ENCODE measurements at places on chromosomes 4 and X. TPM values are rescaled to one million over a fixed set of nuclear protein-coding genes. Genes with fewer than 3 reads are reported as not detected.

DNA sequence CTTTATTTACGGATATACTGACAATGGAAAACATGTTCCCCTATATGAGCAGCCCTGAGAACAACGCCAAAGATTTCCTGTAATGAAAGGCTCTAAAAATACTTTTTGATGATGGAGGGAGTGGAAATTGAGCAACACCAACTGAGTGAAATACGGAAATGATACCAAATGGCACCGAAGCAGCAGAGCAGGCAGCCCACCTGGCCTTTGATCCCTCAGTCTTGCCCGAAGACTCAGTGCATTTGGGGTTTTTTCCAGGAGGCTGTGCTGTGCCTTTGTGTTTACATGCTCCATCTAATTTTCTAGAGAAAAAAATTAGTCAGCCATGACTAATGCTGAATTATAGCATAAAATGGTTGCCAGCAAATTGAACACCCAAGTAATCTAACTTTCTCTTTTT is 169.9 kb upstream of the RBPJ start:
- DNase-seq = no peak

DNA sequence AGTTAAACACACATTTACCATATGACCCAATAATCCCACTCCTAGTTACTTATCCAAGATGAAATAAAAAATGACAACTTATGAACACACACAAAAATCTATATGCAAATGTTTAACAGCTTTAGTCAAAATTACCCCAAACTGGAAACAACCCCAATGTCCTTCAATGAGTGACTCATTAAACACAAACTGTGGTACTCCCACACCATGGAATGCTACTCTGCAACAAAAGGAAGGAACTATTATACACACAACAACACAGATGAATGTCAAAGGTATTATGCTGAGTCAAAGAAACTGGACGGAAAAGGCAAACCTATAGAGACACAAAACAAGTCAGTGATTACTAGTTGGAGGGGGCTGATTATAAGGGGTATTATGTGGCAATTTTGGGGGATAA is 40.5 kb downstream of the MED14 start:
- no peak for DNase-seq

GRCh38 chr4:4818415-4819212 is 40.9 kb upstream of the MSX1 start:
- no peak for DNase-seq

GRCh38 chr4:176910646-176911045 is 117.9 kb upstream of the VEGFC start:
- no peak for DNase-seq

DNA sequence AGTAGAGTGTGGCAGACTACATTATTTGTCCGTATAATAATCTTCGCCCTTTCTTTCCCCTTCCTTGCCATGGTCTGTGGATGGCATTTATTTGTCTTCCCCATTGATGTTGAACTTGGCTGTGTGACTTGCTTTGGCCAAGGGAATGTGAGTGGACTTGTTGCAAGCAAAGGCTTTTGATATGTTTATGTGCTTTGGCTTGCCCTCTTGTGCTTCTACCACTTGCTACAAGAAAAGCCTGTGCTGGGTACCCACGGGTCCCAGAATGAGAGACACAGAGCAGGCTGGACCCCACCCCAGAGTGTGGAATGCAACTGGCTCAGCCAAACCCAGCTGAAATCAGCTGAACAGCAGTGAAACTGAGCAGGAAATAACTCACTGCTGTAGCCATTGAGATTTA is 63.0 kb downstream of the FAM184B start:
- DNase-seq = no peak

- DNase-seq = no peak
These were observed 61.0 kb downstream of the CHST7 start for GRCh38 chrX:46634577-46634976.

GRCh38 chr4:163697121-163697520 is 202.6 kb downstream of the TMA16 start:
- DNase-seq = no peak

DNA sequence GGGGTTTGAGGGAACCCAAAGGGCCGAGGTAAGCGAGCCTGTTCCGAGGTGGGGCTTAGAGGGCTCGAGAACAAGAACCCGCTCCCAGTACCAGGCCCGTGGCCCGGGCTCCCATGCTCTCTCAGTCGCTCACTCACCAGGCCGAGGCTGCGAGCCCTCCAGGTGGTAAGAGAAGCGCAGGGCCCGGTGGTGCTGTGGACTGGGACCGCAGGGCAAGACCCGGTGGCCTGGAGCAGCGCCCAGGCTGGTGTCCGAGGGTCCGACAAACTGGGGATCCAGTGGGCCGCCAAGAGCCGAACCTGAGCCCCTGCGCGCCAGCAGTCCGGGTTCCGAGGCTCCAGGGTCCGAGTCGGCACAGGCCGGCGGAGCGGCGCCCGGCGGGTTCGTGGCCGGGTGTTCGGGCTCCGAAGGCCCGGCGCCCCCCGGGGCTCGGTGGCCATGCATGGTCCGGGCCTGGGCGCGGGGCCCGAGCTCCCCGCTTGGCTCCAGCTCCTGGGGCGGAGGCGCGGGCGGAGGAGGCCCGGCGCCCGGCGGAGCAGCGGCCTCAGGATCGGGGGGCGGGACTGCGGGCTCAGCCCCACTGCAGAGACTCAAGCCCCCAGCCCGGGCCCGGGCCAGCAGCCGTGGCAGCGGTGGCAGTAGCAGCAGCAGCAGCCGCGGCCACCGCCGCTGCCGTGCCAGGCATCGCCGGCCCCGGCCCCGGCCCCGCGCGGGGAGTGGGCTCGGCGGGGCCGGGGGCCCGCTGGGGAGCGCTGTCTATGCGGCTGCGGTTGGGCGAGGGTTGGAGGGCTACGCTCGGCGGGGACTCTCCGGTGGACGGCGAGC is 833 bp downstream of the FGD1 start:
- DNase-seq = no peak

DNA sequence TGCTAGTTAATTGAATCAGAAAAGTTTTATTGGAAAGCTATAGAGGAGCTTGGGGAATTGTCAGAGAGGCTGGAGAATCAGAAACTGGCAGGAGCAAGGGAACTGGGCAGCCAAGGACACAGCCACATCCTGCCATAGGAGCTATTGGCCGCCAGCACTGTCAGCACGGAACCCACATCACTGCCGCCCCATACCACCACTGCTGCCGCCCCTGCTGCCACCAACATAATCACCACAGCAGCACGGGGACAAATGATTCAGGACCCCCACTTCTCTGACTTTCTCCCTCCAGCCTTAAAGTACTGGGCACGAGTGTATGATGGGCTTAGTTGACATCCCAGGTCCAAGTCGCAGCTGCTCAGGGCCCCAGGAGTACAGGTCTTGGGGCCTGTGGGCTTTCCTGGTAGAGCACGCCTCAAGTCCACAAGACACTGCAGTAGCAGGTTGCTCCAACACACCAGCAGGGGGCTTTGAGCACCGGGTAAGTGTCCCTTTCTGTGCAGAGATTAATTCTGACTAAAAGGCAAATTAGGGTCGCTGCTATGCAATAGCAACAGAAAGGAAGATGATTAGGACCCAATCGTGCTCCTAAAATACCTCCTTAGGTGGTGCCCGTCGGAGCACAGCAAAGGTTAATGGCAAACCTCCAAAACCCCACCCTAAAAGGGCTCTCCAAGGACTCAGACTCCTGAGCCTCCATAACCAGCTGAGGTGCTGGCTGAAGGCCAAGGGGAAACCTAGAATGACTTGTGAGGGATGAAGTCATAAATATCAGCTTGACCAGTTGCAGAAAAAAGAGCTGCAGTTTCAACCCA is 6.9 kb downstream of the PJA1 start:
- DNase-seq = no peak

The BMPR1B gene
- not detected for total RNA-seq

DNA sequence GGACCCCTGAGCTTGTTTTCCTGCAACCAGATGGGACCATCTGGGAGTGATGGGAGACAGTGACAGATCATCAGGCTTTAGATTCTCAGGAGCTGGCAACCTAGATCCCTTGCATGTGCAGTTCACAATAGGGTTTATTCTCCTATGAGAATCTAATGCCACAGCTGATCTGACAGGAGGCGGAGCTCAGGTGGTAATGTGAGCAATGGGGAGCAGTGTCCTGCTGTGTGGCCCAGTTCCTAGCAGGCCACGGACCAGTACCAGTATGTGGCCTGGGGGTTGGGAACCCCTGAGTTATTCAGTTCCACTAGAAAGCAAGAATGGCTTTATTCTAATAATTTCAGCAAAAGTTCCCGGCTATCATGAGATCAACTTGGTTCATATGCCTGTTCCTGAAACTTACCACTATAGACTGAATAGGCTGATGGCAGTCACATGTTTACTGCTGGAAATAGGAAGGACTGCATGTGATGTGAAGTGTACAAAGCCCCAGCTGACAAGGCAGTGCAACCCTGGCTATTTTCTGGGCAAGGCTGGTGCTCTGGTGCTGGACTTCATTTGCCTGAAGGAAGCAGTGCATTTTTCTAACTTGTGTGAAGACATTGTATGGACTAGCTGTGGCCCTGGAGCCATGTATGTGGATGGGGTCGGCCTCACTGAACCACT is 107.2 kb downstream of the SPRY1 start:
- DNase-seq = no peak

GRCh38 chrX:43002526-43003203 is 224.7 kb upstream of the PPP1R2C start:
- no peak for DNase-seq

The WFS1 gene
- 21.5 TPM for total RNA-seq

The ENPEP gene
- total RNA-seq = 4.5 TPM

DNA sequence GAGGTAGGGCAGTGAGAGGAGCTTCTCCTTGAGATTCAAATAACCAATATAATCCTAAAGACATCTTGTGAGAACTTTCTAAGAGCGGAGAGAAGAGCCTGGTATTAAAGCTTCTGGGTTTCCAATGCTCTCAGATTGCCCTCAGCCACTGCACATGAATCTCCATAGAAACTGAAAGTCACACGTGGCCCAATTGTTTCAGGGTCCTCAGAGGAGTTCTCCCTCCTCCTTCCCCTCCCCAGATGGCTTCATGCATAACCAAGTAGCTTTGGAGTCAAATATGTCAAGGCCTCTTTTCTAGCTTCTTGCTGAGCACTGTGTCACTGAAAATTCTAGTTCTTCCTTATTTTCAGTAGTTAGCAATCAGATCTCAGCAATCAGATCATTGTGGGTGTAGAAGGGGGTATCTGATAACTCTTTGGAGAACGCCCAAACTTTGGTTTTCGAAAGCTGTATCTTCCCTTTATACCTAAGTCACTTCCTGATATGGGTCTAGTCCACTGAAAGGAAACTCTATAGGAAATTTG is 2.2 kb downstream of the BTK start:
- DNase-seq = no peak

DNA sequence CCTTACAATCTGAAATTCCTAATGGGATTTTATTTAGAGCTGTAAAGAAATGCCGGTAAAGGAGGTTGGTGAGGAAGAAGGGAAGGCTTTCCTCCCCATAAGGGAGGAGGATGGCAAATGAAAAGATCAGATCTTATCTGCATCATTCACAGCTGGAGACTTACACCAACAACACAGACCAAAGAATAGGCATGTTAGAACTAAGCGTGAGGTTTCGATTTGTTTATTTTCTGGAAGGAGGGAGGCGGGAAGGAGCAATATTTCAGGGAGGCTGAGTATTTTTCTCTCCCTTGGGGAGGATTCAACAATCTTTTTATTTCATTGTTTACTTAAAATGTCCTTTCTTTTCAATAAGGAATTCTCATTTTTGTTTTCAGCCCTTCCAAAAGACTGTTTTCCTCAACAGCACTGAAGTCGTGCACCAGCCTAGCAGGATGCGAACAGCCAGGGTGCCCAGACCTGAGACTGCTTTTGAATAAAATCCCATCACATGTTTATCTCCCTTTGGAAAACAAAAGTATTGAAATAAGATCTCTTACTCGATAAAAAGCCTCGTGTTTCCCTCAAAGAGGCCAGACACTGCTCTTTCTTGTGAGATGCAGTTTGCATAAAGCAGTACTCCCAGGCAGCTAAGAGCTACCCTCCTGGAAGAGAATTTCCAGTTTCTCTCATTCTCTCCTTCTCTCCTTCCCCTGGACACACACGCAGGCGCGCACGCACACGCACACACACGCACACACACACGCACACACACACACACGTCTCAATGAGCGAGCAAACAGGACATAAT is 236.1 kb downstream of the MGST2 start:
- no peak for DNase-seq

- DNase-seq = no peak
These were observed 30.5 kb downstream of the ATRX start for GRCh38 chrX:77755561-77755960.

GRCh38 chrX:71636438-71637252 is 18.3 kb upstream of the CXCR3 start:
- no peak for DNase-seq

DNA sequence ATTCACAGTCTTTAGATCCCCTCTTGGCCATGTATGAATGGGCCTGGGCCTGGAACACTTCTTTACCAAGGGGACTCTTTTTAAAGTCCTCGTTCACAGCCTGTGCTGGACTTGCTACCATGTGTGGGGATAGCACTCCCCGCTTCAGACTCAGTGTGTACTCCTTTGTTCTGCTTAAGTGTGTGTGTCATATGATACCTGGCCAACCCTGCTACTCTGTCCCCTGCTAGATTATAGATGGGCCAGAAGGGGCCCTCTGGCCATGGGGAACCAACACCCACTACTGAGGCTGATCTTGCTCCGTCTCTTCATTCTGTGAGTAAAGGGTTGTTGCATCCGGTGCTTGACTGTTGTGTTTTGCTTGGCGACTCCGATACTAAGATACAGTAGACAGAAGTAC is 8.0 kb downstream of the CCDC110 start:
- no peak for DNase-seq

The KCNE5 gene
- total RNA-seq = not detected

The HTATSF1 gene
- total RNA-seq = 39.7 TPM

The P2RY8 gene
- total RNA-seq = 0.44 TPM

GRCh38 chr4:183541752-183542040 is 36.8 kb downstream of the ING2 start:
- DNase-seq = no peak

DNA sequence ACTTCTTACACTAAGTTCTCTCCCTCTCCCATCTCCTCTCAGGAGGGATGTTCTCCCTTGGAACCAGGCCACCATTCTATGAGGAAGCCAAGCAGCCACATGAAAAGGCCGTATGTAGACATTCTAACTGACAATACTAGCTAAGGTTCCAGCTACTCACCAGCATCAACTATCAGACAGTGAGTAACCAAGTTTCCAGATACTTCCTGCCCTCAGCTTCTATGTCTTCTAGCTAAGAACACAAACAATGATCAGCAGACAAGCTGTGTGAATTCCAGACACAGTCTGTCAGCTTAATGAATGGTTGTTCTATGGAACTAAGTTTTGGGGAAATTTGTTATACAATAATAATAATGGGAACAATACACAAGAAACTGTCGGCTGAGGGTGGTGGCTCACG is 50.8 kb downstream of the SMIM14 start:
- no peak for DNase-seq

DNA sequence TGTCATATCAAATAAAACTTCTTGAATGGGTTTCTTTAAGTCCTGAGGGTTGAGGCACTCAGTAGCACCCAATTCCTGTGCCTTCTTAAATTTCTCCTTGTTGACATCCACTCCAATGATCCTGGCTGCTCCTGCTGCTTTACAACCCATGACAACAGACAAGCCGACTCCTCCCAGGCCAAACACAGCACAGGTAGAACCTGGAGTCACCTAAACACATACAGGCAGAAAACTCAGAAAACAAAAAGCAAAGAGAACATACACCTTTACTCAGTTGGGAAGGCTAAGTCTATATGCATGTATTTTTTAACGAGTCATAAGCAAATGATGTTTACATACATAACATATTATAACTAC is 10.3 kb downstream of the ADH6 start:
- DNase-seq = no peak

- no peak for DNase-seq
These were observed 1141.5 kb downstream of the PCDH18 start for GRCh38 chr4:136390824-136391223.

Measured in HCT116 (cell line).